ENCODE measurements at places on chromosomes 5 and 9. TPM values are rescaled to one million over a fixed set of nuclear protein-coding genes. Genes with fewer than 3 reads are reported as not detected.

DNA sequence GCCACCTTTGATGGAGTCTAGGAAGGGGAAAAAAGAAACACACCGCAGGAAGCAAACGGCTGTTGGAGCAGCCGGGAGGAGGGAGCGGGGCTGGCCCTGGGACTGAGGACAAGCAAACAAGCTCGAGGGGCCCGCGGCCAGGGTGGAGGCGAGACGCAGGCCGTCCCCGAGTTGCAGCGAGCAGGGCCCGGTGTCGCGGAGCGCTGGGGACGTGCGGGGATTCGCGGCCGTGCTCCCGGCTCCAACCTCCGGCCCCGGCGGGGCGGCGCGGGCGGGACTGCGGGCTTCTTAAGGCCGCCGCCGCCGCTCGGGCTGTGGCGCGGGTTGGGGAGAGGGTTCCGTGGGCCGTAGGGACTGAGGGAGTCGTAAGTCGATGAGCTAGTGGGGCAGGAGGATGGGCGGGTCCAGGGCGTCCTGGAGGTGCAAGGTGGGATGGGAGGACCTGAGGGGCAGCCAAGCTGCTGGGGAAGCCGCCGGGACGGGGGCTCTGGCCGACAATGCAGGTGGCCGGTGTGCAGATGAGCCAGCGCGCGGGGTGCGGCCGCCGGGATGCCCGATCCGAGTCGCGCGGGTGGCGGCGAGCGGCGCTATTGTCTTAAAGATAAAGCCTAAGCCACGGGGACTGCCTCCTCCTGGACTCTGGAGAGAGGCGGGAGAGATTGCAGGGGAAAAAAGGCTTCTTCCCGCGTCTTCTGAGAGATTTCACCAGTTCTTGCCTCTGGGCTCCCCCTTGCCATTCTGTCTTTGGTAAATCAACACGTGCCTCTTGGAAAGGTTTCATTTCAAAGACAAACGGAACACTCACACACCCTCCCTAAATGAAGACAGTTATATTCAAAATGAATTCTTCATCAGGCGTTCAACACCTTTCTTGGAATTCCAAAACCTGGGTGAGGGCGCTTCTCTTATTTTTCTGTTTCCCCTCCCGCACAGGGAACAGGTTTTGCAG lies 1.6 kb upstream of the HAPLN1 start:
- DNase-seq: no peak

DNA sequence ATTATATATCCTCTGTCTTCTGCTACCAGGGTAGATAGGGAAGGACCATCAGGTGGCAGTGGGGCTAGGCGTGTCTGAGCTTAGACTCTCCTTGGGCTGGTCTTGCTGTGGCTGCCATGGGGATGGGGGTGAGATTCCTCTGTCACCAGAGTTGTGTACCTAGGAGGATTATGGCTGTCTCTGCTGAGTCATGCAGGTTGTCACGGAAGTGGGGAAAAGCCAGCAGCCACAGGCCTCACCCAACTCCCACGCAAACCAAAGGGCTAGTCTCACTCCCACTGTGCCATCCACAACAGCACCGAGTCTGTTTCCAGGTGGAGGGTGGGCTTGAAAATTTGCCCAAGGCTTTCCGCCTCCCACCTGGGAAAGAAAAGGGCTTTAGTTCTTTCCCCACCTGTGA lies 476.1 kb downstream of the CYLC2 start:
- DNase-seq: no peak

DNA sequence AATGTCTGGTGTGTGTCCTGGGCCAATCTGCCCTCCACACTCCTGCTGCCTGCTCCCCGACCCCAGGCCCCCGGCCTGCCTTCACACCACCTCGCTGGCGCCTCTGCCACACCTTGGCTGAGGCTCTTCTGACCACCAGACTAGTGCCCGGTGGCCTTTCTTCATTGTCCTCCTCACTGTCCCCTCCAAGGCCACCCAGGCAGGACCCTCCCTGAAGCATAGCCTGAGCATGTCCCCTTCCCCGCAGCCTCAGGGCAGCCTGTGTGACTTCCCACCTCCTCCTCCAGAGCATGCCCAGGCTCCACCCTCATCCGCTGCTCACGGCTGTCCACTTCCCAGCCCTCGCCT lies 154.6 kb downstream of the OLFM1 start:
- no peak for DNase-seq

Gene FSD1L
- 8.1 TPM for total RNA-seq

- DNase-seq: no peak
Observed at GRCh38 chr9:115456515-115456914, 338.6 kb upstream of the TNC start.

GRCh38 chr5:79954620-79955019 lies 36.4 kb downstream of the MTX3 start:
- DNase-seq: no peak

Gene PCDHGA3
- not detected for total RNA-seq

DNA sequence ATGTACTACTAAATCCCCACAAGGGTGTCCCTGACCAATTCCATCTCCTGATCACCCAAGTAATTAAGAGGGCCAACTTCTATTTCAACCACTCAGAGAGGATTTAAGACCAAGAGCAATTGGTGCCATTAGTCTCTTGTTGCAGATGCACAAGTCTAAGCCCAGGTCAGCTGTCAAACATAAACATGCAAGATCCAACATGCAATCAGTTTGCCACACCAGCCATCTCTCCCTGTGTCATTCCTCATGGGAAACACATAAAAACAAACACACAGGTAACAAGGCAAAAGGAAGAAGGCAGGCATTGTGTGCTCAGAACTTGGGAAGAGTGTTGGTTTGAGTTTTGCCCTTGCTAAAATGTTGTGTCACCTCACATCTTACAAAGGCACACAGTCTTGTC lies 139.2 kb downstream of the SPOCK1 start:
- no peak for DNase-seq

Gene TRMT10B
- total RNA-seq: 14.3 TPM

- DNase-seq: no peak
Observed at GRCh38 chr5:80193401-80193800, 62.4 kb downstream of the SERINC5 start.

DNA sequence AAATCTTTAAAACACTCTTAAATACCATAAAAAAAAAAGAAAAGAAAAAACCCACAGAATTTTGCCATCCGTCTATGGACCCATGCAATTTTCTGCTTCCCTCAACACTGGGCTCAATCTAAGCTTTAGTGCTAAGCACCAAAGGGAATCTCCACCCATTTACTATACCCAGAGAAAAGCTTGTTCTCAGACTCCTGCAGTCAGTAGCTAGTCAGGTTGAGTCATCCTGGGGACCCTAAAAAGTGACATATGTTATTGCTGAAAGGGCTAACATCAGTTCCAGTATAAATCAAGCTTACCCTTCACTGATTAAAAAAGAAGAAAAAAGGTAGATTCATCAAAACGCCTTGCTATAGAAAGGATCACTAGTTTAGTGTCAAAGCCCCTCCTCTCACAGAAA lies 177.6 kb downstream of the MUSK start:
- no peak for DNase-seq

Gene CAVIN4
- total RNA-seq: 0.10 TPM

Gene MYOT
- total RNA-seq: not detected

Gene UGT3A1
- not detected for total RNA-seq

- DNase-seq: no peak
Observed at GRCh38 chr9:80320480-80320879, 748.7 kb downstream of the TLE4 start.

DNA sequence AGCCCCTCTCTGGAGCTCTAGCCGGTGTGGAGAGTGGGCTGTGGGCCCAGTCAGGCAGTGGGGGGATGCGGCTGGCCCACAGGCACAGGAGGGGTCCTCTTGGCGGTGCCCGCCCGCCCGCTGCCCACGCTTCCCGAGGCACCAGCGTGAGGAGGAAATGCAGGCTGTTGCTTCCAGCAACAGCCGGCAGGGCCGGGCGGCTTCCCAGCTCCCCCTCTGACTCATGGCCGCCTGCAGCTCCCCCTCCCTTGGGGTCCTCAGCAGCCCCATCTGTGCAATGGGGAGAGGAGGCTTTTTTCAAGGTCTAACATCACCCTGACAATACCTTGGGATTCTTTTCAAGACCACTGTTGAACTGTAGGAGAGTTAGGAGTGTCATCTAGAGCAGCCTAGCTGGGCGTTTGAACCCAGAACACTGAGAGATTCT lies 10.4 kb downstream of the CXXC5 start:
- no peak for DNase-seq

GRCh38 chr5:67364381-67364970 lies 167.9 kb upstream of the CD180 start:
- DNase-seq: no peak

- no peak for DNase-seq
Observed at GRCh38 chr5:164002214-164002613, 496.8 kb downstream of the MAT2B start.

Gene OTP
- total RNA-seq: not detected

DNA sequence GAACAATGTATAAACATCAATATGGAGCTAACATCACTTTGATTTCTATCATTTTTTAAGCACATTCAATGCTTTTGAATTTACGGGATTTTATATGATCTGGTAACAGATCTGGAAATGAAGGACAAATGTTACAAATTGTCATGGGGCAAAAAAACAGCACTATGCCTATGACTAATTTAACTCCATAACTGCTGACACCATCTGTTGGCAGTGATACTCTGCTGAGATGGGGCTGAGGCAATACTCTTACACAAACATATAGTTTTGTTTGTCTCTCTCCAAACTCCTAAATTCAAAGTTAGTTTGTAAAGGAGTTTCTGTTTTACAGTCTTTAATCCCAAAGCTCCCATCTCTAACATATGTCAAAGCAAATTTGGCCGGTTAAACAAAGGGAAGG lies 132.5 kb upstream of the FER start:
- no peak for DNase-seq

- no peak for DNase-seq
Observed at GRCh38 chr5:74966141-74967026, 86.0 kb downstream of the GCNT4 start.

Data from activated CD4-positive, alpha-beta T cell treated with anti-CD3 and anti-CD28 coated beads, Interleukin-2, amount 10 ng/mL, durations not matched to agents 7 days and 5 days (primary cell).